NCI-H446 (cell line): ENCODE measurements at places on chromosomes 5 and 9.
A peak's percentile ranks its signal among the peaks of the same experiment; 100 is the strongest.

DNA sequence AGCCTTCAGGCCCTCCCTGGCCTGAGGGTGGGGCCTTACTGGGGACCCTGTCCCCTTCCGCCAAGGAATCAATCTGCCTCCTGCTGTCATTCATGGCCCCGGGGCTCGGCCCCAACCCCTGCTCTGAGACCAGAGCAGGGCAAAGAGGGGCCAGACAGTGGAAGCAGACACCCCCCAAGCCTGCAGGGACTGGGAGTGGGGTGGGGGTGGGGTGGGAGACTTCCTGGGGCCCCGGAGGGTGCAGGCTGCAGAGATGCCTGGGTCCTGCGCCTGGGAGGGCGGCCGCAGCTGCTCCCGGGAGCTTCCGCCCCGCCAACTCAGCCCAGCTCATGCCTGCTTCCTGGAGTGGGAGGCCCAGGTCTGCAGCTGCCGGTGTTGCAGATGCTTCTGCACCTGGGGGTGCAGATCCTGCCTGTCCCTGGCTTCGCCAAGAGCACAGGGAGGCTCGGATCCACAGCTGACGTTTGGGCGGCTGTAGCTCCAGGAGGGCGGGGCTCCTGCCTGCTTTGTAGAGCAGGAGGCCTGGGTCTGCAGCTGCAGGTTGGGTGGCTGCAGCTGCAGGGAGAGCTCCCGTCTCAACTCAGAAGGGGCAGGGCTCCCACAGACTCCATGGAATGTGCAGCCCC lies 6.2 kb downstream of the KIF4B start:
- DNase-seq = no peak

- DNase-seq = no peak
Measured at GRCh38 chr5:66993448-66993847, 203.2 kb downstream of the CD180 start.

- no peak for DNase-seq
Measured at GRCh38 chr9:19192202-19193028, 38.1 kb upstream of the DENND4C start.

- no peak for DNase-seq
Measured at GRCh38 chr9:105293408-105293807, 49.0 kb downstream of the SLC44A1 start.

DNA sequence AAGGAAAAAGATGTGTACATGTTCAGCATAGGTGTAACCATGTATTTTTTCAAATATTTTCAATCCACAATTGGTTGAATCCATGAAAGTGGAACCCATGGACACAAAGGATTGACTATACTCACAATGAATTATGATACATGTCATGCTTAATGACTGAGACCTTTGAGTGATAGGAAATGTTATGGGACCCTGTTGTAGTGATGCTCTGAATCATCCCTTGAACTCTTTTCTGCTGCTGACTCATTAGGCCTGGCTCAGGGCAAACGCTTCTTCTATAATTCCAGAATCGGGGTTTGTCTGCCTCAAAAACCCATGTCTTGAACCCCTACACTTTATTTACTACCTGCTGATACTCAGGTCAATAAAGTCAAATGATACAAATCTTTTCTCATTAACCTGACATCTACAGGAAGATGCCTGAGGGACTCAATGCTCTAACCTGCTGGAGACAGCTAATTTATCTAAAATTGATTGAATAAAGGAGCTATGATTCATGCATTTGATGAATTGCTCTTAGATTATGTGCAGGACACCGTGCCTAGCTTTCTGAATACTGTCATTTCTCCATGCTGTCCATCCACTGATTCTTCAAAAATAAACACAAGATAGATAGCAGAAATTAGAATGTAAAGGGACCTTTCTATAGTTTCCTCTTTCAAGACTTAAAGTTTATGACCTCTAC lies 260.1 kb downstream of the PRELID2 start:
- no peak for DNase-seq

- no peak for DNase-seq
Measured at GRCh38 chr5:120415985-120416384, 48.1 kb upstream of the PRR16 start.

- no peak for DNase-seq
Measured at GRCh38 chr5:81115261-81115660, 117.9 kb upstream of the CKMT2 start.

DNA sequence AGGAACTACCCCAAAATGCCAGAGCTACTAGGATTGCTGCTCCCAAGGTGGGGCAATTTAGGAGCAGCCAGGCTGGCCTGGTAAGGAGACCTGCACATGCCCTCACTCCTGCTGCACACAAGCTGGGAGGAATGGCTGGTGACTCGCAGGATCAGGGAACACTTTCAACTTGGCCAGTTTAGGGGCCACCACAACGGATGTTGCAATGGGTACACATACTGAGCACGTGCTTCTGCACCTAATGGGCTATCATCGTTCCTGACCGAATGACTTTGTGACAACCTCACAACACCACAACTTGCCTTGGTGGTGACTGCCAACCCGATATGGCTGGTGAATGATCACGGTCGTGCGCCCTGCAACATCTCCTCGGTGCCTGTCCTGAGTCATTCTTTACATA lies 172.0 kb downstream of the ROR2 start:
- DNase-seq = no peak

- no peak for DNase-seq
Measured at GRCh38 chr9:131395157-131396098, 1.5 kb downstream of the PRRC2B start.

- no peak for DNase-seq
Measured at GRCh38 chr5:122152266-122152900, 23.0 kb downstream of the ZNF474 start.

DNA sequence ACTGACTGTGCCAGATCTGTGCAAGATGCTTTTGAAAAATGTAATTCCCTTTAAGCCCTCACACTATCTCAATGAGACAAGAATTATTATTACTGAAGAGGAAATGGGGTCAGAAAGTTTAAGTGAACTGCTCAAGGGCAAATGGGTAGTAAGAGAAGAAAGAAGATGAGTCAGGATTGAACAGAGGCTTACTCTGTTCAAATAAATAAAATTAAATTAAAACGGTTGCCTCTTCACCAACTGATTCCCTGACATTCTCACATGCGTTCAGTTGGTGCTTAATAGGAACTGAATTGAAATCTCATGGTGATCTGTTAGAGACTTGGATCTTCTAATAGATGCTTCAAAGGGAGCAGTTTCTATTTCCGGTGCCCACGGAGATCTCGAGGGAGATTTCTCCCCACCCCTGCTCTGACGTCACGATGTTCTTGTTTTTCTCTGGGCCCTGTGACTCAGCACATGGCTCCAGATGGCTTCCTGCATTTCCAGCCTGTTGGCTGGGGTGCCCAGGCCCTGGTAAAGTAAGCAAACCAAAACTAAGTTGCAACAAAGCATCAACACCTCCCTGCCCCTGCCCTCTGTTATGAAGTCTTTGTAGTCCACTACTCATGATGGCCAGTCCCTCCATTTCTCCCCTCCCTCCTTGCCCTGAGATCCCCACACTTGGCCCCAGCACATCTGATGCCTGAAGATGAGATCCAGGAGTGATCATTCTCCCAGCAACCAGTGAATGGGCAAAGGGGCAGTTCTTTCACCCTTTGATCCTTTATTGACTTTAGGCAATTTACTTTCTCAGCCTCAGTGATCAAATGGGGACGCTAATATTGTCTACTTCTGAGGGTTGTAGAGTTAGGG lies 106.1 kb upstream of the CPEB4 start:
- peak; percentile 63 for DNase-seq

DNA sequence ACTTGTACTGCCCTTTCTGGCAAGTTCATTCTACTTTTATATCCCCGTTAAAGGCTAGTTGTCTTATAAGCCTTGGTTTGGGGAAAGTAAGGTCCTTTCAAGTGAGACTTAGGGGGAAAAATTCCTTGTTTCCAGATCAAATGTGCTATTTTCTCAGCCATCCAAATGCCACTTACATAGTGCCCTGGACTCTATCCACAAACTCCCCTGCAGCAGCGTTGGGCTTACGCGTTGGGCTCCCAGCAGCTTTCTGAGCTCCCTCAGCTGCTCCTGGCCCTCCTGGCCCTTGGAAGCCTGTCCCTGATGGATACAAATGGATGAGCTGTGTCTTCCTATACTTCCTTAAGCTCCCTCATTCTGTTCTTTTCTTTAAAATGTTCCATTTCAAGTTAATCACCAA lies 279.2 kb upstream of the PANK3 start:
- DNase-seq = no peak

- no peak for DNase-seq
Measured at GRCh38 chr5:135833961-135834638, 363 bp upstream of the SLC25A48 start.

GRCh38 chr5:175206669-175207068 lies 237.3 kb downstream of the DRD1 start:
- DNase-seq = no peak

DNA sequence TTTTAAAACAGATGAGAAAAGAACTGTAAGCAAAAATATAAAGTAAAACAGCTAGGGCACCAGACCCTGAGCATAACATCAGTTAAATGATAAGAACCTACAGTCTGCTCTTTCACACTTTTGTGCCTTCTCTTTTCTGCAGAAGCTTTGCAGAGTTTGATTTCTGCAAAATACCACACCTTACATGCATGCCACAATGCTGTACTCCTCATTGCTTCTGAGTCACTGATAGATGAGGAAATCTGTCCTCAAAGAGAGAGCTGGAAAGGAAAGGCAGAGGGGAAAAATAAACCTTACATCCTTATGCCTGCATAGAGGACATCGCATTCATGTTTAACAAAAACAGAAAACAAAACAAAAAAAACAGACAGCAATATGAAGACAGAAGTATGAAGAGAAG lies 142.9 kb downstream of the ATPSCKMT start:
- DNase-seq = no peak
